Fibroblast of pulmonary artery (primary cell): ENCODE measurements at places on chromosomes 6 and 20.
A peak's percentile ranks its signal among the peaks of the same experiment; 100 is the strongest.

GRCh38 chr6:97187951-97188350 is 95.1 kb downstream of the MMS22L start:
- DNase-seq = no peak

DNA sequence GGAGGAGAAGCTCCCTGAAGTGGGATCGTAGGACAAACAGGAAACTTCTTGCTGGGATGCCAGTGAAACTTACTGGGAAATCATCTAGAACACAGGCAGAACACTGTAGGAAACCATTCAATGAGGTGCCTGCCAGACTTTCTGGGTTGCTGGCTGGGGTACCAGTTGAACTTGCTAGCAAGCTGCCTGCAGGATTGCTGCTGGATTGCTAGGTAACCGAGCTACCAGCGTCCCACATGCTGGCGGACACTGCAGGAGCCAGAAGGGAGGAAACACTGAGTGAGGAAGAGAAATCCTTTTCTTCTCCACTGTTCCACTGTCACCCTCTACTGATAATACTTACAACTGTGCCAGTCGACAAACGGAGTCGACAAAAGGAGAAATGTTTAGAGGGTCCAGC is 91.3 kb upstream of the SLC35B3 start:
- DNase-seq = no peak

- DNase-seq = peak; percentile 86
Measured at GRCh38 chr6:56954403-56955170, at the start of gene BEND6. Gene BEND6 (plus strand): TSS chr6:56955107. CDS start chr6:56981811, 26,704 bp downstream.

DNA sequence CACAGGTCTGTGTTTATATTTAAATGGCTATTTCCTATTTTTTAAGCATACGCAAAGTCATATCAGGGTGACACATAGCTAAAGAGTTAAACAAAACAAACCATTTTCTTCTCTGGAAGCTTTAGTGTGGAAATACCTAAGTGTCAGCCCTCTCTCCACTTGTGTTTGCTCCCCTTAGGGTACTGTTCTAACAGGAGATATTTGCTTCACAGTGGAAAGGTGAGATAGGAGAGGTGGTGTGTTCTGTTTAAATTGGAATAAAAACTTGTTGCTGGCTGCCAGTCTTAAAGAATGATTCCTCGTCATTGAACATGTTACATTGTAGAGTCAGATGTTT is 18.9 kb downstream of the PHACTR2 start:
- DNase-seq = no peak

DNA sequence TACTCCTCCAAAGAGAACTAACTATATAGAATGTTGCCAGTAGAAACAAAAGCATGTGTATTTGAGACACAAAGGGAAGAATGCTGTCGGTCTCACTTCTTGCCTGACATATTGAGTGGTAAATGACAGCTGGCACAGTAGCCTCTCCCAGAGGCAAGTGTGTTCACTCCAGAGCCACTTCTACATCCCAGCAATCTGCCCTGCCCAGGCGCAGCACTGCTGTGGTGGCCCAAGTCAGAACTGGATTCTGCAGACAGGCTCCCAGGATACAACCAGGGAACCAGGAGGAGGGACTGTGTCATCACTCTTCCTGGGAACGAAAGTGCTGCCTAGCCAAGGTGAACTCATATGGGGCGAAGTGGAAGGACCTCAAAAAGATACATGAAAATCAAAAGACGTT is 103.2 kb upstream of the ARMC2 start:
- DNase-seq = no peak

DNA sequence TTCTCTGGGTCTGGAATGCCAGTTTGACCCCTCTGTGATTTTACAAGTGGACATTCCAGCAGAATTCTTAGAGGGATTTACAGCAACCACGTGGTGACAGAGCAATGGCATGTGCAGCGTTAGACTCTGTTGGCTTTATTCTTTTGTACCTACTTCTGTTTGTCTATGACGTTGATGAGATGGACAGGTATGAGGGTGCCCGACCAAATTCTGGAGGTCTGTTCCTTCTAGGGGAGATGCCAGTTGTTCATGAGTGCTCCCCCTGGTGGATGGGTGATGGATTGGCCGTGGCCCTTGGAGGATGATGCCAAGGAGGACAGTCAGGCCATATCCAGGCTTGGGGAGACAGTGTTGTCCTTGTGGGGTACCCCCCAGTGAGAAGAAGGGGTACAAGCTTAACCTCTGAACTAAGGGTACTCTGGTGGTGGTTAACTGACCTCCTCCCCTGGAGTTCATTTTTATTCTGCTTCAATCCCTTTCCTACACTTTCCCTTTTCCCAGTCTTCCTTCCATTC is 198.6 kb downstream of the DTNBP1 start:
- DNase-seq = no peak

GRCh38 chr6:87257046-87257445 is 65.3 kb upstream of the SMIM8 start:
- no peak for DNase-seq

- no peak for DNase-seq
Measured at GRCh38 chr6:10421158-10421920, 6.5 kb upstream of the TFAP2A start.

DNA sequence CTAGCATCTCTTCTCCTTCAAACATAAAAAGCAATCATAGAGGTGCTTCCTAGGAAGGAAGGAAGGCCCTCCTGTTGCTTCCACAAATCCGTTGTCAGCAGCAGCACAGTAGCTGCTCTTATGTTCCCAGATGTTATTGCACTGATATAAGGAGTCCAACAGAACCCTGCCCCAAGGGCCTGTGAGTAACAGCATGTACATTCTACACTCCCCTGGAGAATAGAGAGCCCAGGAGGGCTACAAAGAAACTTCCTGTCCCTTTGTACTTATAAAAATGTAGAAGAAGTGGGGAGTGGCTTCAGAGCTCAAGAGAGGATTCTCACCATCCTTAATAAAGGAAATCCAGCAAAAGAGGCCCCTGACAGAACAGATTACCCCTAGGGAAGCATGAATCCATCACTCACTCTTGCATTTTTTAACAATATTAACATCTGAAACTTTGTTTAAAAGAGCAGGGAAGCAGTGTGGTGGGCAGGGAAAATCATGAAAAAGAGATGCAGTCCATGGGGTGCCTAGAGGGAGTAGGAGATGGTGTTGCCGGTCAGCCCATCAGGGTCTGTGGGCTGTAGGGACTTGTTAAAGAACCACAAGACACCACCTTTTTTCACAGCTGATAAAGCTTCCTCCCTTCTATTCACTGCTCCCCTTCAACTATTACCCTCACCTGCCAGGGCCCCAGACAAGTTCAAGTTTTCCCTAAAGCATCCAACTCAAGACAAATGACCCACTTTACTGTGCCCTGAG is 104.5 kb upstream of the ADGRF1 start:
- peak; percentile 72 for DNase-seq

GRCh38 chr6:38453861-38454260 is 185.9 kb downstream of the BTBD9 start:
- no peak for DNase-seq

DNA sequence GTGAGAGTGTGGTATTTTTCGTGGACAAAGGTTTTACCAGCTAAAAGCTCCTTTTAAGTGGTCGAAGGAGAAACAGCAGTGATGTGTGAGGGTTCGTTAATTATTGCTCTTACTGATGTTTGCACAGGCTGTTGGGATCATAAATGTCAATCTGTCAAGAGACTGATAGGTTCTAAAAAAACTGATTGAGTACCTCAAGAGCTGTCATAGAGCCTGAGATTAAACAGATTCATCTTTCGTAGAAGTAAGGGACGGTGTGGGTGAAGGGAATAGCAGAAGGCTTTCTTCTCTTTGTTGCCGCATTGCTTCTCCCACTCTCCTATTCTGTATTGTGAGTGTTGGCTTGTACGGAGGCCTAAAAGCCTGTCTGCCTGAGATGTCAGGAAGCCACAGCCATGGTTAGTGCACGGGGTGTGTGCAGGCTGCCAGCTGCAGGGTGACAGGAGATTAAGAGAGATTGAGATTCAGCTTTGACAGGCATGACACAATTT is 291.0 kb downstream of the ZFAND3 start:
- DNase-seq = peak; percentile 7

GRCh38 chr6:159758031-159759001 is 3.5 kb upstream of the ACAT2 start:
- peak; percentile 41 for DNase-seq

GRCh38 chr6:10401004-10401536 is 13.8 kb downstream of the TFAP2A start:
- DNase-seq = no peak

DNA sequence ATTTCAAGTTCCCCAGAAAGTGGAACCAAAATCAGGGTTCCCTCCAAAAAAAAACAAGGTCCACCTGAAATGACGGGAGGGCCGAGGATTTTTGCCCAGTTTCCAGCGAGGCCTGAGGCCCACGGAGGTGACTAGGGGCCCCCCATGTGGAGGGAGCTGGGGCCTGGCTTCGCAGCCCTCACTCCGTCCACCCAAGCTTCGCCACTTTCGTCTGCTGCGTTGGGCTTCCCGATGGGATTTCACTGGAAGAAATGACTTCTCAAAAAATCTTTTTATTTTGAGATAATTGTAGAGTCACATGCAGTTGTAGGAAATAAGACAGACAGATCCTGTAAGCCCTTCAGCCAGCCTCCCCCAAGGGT is 208.3 kb downstream of the TAF4 start:
- no peak for DNase-seq

- no peak for DNase-seq
Measured at GRCh38 chr20:58670659-58671058, 19.6 kb downstream of the STX16 start.

- DNase-seq = no peak
Measured at GRCh38 chr20:757506-757905, 10.8 kb downstream of the SLC52A3 start.
